ENCODE measurements at places on chromosomes 5 and 9. TPM values are rescaled to one million over a fixed set of nuclear protein-coding genes. Genes with fewer than 3 reads are reported as not detected.

DELE1 gene
- total RNA-seq = 56.1 TPM

NUTM2F gene
- not detected for total RNA-seq

PCDHGA5 gene
- 5.6 TPM for total RNA-seq

TEX48 gene
- total RNA-seq = not detected

INSYN2B gene
- 1.1 TPM for total RNA-seq

ANXA6 gene
- 290 TPM for total RNA-seq

NRARP gene
- 0.22 TPM for total RNA-seq

HAVCR2 gene
- 0.43 TPM for total RNA-seq

PAXX gene
- total RNA-seq = 12.1 TPM

GCNT4 gene
- 3.6 TPM for total RNA-seq

CER1 gene
- not detected for total RNA-seq

WDR38 gene
- total RNA-seq = not detected

LPAR1 gene
- 263 TPM for total RNA-seq

DMRT3 gene
- total RNA-seq = not detected

IFNB1 gene
- not detected for total RNA-seq

TOPORS gene
- total RNA-seq = 47.6 TPM

NMUR2 gene
- total RNA-seq = not detected

SLC22A4 gene
- 9.5 TPM for total RNA-seq

SPATA31E1 gene
- not detected for total RNA-seq

CA9 gene
- 2.2 TPM for total RNA-seq

TICAM2 gene
- 19.7 TPM for total RNA-seq

WDR70 gene
- 31.9 TPM for total RNA-seq

TAS2R1 gene
- not detected for total RNA-seq

PAEP gene
- total RNA-seq = not detected

CREBRF gene
- 45.4 TPM for total RNA-seq

CAPSL gene
- total RNA-seq = 1.2 TPM

PALM2AKAP2 gene
- total RNA-seq = 11.0 TPM

STPG3 gene
- not detected for total RNA-seq

ANKRD34B gene
- total RNA-seq = not detected

RBM27 gene
- 39.8 TPM for total RNA-seq

SLC6A7 gene
- not detected for total RNA-seq

PCDHA7 gene
- 0.13 TPM for total RNA-seq

KLF9 gene
- 62.0 TPM for total RNA-seq

SPATA24 gene
- total RNA-seq = 4.1 TPM

LHX3 gene
- total RNA-seq = not detected

FOXI1 gene
- not detected for total RNA-seq

GARNL3 gene
- 8.2 TPM for total RNA-seq

TPPP gene
- total RNA-seq = under 0.01 TPM

IFNA17 gene
- total RNA-seq = not detected

PCDHA9 gene
- 0.26 TPM for total RNA-seq

FOXD4L4 gene
- total RNA-seq = 0.13 TPM

IL33 gene
- 0.13 TPM for total RNA-seq

Measured in articular chondrocyte of knee joint (primary cell).